NCI-H1694 (cell line): ENCODE measurements at places on chromosomes 6 and 20.

DNA sequence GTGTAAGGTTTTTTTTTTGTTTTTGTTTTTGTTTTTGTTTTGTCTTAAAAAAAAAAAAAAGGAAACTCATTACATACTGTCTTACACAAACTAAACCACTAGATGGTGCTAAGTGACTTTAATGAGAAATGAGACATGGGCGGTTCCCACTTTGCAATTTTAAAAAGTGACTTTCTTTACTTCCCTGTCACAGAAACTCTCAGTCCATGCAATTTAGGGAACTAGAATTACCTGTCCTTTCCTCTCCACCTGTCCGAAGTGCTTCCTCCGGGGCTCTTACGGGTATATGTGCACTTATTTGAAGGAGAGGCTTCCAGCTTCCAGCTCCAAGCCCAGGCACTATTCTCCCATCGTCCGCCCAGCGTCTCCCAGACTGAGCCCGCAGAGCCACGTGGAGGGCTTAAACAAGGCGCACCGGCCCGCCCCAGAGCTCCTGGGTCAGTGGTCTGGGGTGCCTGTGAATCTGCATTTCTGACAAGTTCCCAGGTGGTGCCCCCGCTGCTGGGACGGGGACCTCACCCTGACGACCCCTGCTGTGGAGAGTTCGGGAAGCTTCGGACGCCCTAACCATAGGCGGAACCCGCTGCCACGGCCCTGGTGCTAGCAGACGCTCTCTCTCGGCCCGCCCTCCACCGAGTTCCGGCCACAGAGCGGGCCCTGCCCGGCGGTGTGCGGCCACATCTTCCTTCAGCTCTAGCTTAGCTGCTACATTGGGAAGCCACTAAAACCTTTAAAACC lies 26.1 kb downstream of the BFSP1 start:
- DNase-seq = peak; percentile 38

DNA sequence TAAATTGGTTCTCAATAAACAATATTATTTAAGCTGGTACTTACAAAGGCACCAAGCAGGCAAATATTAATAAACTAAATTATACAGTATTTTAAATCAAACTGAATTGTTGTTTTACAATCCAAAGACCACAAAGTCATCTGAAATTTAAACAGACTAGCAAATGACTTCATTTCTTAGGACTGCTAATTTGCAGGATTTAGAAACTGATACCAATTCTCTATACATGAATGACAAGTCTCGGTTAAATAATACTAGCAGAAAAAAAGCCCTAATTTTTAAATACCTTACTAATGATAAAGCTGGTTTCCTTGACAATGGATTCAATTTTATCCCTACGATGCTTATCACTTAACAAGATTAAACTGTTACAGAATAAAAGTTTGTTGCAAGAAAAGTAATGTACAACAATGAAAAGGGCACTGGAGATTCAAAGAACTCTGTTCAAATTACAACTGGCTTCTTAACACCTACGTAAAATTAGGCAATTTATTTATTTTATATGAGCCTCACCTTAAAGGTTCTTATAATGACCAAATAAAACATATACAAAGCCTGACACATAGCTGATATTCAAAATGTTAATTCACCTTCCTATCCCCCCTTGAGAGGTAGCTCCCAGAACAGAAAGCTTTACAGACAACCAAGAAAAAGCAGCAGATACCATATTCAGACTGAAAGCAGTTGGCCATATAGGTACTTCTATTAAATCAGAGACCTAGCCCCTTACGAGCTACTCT lies 33.1 kb downstream of the HBS1L start:
- DNase-seq = no peak

DNA sequence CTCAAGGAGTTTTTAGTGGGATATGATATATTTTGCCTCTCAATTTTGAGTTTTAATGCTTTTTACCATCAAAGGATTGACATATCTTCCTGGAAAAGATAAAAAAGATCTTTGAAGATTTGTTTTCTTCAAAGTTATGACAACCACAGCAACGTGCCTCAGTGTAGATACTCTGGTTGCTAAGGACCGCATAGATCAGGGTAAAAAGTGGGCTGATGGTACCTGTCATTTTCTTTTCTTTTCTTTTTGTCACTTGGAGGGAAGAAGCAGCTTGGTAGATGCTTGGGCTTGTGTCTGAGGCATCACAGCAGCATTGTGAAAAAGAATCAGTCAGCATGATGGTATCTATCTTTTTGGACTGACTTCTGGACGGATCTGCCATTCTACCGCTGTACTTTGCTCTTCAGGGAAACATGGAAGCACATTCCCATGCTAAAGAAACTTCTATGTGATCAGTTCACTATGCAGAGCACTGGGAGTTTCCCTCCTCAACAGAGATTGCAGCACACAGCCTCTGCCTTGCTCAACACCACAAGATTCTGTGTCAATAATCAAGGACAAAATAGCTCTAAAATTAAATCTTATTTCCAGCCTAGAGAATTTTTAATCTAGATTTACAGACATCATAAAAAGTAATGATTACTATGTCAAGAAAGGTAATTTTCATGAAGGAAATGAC lies 54.8 kb upstream of the SGK1 start:
- DNase-seq = no peak

DNA sequence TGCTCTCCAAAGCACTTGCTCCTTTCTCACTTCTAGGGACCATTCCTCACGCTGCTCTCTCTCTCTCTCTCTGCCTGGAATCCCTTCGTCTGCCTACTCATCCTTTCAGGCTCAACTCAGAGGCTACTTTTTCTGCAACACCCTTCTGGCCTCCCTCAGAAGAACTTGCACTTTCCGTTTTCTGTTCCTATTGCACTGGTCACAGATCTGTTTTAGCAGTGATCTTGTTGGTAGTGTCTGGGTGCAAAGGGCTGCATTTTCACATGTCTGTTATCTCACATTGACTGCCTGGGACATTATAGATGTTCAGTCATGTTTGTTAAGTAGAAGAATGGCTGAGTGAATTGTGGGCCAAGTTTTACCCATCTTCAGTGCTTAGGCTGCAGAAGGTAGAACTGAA lies 63.5 kb downstream of the RIN2 start:
- DNase-seq = no peak

DNA sequence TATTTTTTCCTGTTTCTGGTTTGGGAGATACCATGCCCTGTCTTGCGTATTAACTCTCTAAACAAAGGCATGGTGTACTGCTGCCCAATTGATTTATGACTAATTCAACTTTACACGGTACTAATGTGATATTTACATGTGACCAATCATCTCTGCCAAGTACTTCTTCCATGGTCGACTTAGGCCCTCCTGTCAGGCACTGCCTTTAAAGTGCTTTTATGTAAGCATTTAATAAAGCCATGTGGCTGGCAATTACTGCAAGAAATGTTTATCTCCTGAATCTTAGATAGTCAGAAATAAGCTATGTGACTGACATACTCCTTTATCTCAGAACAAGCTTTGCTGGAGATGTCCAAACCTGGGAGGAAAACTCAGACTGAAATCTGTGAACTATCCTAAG lies 323.4 kb downstream of the BTBD3 start:
- DNase-seq = no peak

- DNase-seq = no peak
Observed at GRCh38 chr6:150286912-150287311, 81.9 kb upstream of the IYD start.

DNA sequence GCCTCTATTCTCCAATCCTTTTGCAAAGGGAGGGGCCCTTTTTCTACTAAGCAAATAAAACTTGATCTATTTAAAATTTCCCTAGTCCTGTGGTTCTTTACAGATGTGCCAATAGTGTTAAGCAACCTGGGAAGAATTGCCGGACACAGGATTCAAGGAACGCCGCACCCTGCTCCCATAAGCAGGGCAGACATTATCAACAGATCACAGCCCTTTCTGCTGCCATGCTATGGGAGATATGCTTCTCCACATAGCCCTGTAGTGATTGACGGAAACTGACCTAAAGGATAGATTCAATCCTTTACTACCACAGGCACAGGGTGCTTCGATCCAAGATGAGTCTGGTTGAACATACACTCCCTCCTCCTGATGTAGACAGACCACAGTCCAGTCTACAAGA lies 118.4 kb upstream of the TRAF3IP2 start:
- DNase-seq = no peak

- DNase-seq = no peak
Observed at GRCh38 chr20:13996265-13996664, 949 bp downstream of the MACROD2 start.

GRCh38 chr6:48486876-48487275 lies 375.9 kb upstream of the PTCHD4 start:
- DNase-seq = no peak

GRCh38 chr6:77876300-77876699 lies 223.5 kb downstream of the MEI4 start:
- no peak for DNase-seq

DNA sequence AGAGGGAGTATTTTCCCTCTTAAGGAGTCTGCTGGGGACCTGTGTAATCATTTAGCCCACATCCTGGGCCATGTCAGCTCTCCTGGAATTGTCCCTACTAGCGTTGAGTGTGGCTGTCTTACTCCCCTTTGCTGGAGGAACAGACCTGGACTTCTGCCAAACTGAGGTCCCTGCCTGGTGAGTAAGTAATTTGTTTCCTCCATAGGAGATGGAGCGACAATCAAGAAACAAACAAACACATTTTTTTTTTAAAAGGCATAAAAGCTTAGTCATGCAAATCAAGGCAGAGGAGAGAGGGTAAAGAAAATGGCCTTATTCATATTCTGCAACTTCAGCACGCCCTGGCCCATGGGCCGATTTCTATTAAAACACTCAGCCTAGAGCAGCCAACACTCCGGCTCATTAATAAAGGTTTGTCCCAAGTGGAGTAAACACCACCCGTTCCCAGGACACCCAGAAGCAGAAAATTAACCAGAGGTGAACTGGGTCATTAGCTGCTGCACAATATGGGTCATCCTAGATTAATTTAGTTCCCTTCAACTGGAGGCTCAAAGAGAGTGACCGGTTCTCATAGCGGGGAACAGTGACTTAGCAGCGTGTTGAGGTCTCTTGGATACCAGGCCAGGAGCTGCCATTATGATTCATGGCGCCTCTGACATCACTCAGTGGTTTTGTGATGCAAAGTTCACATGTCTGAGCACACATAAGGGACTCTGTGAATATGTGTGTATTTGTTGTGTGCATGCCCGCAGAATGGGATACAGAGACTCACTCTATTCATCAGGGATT lies 165.0 kb upstream of the SULF2 start:
- DNase-seq = peak; percentile 1
